ENCODE measurements at places on chromosomes 11 and 22. TPM values are rescaled to one million over a fixed set of nuclear protein-coding genes. Genes with fewer than 3 reads are reported as not detected.

Gene NPTXR
- 0.84 TPM for total RNA-seq

DNA sequence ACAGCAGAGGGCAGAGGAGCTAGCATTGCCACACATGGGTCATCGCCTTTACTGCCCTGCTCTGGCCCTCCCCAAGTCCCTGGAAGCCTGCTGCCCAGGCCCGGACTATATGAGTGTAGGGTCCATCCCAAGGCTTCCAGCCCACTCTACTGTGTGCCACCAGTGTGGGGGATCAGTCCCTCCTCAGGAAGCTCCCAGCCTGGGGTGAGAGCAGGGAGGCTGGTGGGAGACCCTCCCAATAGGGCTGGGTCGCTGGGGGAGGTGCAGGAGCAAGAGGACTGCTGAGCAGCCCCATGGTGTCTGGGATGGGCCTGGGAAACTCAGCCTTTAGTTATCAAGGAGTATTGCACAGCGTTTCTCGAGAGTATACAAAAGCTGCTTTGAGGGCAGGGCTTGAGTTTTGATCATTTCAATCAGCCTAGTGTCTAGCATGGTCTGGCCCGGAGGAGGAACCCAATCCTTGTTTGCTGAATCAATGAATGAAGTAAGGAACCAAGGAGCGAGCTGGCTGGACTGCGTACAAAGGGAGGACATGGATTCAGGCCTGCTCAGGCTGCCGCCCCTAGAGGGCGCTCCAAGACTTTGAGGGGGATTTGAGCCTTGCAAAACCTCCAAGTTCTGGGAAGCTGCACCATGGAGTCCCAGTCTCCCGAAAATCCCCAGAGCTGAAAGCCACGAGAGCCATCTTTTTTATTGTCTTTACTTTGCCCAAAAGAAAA, 89.0 kb upstream of the PARVA start:
- peak; percentile 84 for DNase-seq

- DNase-seq, result no peak
Measured at GRCh38 chr11:128346804-128347203, 240.6 kb downstream of the ETS1 start.

Gene KIAA1671
- total RNA-seq, result 71.3 TPM

- peak; percentile 46 for DNase-seq
Measured at GRCh38 chr11:134514354-134514951, 102.4 kb upstream of the B3GAT1 start.

Gene C11orf86
- 26.9 TPM for total RNA-seq

DNA sequence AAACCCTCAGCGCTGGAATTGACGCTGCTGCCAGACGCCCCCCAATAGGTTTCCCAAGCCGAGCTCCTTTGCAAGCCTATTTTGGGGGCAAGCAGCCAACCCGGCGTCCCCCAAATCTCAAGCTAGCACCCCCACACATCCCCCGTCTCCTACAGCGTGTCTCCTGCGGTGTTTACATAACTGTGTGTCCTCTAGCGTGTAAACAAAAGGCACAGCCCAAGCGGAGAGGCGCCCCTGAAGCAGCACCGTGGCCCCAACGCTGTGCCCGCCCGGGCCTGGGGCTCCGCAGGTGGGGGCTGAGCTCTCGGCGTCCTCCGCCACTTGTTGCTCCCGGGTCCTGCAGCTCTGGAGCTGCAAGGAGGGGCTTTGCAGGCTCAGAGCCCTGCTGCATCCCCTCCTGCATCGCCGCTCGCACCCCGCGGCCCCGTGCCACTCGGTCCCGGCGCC, 1.6 kb downstream of the CADM1 start:
- DNase-seq, result no peak

Gene VPREB3
- total RNA-seq, result 0.79 TPM

GRCh38 chr11:69049490-69049867, 747 bp downstream of the TPCN2 start:
- peak; percentile 31 for DNase-seq

DNA sequence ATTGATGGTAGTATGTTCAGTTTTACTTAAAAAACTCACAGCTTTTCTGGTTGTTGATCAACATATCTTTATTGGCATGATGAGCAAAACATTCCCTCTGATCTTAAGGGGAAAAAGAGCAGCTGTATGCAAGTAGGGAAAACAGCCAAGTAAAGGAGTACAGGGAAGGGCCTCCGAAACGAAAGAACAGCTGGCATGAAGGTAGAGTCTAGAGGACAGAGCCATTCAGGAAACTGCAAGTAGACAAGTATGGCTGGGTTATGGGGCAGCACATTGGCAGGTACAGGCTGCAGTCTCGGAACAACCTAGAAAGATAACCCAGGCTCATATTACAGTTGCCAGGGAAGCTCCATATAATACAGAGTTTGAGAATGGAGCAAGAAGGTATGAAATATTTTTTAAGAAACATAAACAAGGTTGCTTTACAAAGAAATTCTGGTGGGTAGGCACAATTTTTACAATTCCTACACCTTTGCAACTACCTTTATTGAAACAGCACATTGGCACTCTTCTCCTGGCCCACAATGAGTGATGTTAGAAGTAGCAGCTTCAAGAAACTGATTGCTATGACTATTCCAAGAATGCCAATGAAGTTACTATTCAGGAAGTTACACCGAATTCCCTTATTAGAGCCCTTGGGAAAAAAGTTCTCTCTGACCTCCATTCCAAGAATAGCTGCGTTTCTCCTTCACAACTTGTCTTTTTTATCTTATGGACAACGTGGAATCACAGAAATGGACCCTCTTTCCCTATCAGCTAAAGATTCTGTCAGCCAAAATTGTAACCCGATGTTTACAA, 45.2 kb downstream of the LGR4 start:
- DNase-seq, result no peak

GRCh38 chr11:116787436-116787785, 412 bp downstream of the ZPR1 start:
- DNase-seq, result no peak

- DNase-seq, result no peak
Measured at GRCh38 chr11:123166071-123166559, 28.9 kb downstream of the CLMP start.

Gene CALCA
- not detected for total RNA-seq

Gene APOA4
- total RNA-seq, result not detected

Gene OR2D3
- not detected for total RNA-seq

Gene MMP27
- 0.16 TPM for total RNA-seq

DNA sequence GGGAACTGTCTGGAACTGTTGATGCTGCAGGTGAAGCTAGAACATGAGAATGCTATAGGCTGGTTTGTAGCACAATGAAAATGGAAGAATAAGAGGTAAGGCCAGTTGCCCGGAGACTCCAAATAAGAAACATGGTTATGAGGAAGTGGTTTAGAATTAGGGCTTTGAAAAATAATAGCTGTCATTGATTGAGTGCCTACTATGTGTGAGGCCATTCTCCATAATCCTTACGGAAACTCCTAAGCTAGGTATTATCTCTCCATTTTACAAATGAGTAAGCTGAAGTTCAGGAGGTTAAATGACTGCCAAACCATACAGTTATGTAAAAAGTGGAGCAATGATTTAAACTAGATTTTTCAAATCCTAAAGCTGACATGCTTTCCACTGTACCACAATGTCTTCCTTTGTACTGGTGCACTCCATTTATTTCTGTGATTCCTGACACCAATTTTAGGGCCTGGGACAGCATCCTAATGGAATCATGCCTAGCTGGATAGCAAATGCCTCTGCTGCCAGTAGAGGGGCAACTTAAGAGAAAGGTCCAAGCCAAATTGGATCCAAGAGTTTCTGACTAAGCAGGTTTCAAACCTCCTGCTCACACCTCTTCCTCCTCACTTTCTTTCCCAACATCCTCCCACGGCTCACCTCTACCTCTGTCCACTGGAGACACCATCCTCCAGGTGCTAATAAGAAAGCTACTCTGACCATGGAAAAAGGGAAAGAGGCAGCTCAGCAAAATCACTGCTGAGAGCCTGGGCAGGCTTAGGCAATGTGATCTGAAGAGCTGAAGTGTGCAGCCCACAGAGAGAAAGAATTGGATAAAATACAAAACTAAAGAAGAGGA, 46.9 kb upstream of the PICALM start:
- no peak for DNase-seq

Gene PDE2A
- 45.9 TPM for total RNA-seq

Gene PRR5L
- total RNA-seq, result 203 TPM

Gene GGT1
- 57.2 TPM for total RNA-seq

Gene ZDHHC24
- 9.1 TPM for total RNA-seq

Gene SEZ6L
- 2.0 TPM for total RNA-seq

DNA sequence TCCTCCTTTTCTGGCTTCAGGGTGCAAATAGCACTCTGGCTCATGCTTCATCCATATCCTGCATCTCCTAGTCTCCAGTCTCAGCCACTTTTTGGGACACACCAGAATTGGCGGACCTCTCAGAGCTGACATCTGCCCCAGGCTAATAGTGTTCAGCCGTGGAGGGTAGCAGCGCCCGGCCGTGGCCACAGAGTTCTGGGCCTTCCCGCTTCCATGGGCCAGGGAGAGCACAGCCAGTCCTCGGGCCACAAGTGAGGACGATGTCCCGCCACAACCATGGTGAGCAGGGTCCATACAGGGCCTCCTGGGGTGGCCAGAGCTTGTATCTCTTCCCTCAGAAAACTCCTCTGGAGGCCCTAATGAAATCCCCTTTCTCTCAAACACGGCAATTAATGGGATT, 26.0 kb downstream of the DKK3 start:
- DNase-seq, result no peak

Gene APLNR
- 2.4 TPM for total RNA-seq

DNA sequence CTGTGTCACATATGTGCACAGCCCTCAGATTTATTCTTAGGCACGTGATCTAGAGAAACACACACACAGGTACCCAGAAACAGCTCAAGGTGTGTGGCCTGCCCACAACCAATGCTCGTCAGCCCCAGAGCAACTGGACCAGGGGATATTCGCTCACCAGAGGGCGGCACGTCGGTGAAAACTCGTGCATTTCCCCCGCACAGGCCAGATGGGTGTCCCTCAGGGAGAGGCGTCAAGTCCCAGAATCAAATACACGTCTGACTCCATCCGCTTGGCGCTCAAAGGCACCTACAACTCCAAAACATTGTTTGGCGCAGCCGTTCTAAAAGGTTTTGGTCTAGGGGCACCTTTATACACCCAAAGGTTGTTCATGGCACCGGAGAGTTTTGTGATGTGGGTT, 429.0 kb downstream of the BRD1 start:
- no peak for DNase-seq

Gene APOA5
- total RNA-seq, result not detected

DNA sequence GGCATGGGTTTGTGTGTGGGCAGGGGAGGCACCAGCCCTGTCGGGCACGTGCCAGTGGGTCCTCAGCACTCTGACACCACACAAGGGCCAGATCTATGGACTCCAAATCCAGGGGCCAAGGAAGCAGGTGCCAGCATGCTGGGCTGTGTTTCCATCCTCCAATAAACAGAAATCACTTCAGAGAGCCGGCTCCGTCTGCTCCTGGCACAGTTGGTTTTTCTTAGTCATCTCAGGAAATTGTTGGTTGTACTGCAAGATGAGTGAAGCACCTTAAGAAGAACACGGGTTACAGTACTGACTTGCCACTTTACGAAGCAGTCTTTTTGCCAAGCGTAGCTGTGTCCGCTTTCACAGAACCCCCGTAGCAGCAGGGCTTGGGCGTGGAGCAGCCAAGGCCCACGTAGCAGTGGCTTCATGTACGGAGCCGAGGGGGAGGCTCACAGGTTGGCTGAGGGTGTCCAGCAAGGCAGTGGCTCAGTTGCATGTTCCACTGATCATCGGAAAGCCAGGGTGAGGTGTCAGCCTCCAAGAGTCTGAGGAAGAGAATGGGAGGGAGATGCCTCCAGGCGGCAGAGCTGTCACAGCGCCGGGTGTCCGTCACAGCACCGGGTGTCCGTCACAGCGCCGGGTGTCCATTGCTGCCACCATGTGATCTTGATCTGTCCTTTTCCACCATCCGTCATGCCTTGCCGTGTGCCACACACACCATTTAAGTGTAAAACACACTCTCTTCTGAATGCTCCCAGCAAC, 314.9 kb downstream of the CTTN start:
- DNase-seq, result no peak

GRCh38 chr11:27916541-27917100, 191.3 kb downstream of the KIF18A start:
- DNase-seq, result no peak

- no peak for DNase-seq
Measured at GRCh38 chr11:132032555-132032954, 662.1 kb downstream of the NTM start.

GRCh38 chr11:2151500-2152257, 9.3 kb downstream of the INS start:
- DNase-seq, result peak; percentile 69

DNA sequence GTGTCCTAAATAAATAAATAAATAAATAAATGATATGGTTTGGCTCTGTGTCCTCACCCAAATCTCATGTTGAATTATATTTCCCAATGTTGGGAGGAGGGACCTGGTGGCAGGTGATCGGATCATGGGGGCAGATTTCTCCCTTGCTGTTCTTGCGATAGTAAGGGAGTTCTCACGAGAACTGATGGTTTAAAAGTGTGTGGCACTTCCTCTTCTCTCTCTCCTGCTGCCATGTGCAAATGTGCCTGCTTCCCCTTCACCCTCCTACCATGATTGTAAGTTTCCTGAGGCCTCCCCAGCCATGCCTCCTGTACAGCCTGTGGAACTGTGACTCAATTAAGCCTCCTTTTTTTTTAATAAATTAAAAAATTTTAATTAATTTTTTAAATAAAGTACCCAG, 138.2 kb downstream of the FBXO7 start:
- DNase-seq, result no peak

DNA sequence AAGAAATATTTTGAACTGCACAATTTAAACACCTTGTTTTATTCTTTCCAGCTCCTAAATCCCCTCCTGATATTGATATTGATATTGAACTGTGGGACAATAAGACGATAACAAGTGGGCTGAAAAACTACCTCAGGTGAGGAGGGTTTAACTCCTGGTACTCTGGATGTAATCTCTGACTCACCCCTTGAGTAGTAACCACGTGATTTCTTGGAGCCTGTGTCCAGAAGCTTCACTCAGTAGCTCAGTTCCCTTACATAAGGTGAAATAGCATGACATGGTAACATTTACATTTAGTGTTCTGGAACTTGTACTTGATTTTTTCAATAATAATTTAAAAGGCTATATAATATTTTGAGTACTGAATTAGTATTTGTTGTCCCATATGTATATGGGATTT, 168.0 kb downstream of the PGR start:
- DNase-seq, result no peak

Gene KCNJ5
- 0.48 TPM for total RNA-seq

Gene APOBEC3C
- total RNA-seq, result 24.1 TPM

- peak; percentile 16 for DNase-seq
Measured at GRCh38 chr11:72411623-72412419, 22.5 kb downstream of the CLPB start.

DNA sequence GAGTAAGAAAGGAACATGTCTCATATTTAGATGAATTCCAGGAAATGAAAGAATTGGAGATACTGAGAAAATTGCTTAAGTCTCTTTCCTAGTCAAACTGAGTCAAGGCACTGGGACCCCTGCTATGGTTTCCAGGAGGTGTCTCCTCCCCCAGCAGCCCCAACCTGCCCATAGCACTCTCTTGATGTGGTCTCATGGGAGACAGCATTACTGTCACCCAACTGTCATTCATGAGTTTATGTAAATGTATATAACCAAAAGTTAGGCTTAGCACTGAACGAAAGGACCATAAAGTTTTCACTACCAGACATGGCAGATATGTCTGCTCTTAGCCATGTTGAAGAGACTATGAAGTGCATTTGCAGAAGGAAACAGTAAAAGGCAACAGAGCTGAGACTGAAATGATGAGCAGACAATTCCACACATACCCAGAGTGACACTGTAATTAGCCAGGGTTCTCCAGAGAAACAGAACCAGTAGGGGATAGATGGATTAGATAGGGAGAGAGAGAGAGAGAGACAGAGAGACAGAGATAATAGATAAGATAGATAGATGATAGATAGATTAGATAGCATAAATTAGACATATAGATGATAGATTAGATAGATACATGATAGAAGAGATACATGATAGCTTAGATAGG, 328.1 kb downstream of the BRD1 start:
- DNase-seq, result no peak

GRCh38 chr11:798093-798713, at the start of gene SLC25A22:
TSS of gene SLC25A22 (minus strand) at chr11:798281. CDS start at chr11:795006, 3,275 bp downstream.
- DNase-seq, result peak; percentile 87
